ENCODE measurements at places on chromosomes 6 and 20. TPM values are rescaled to one million over a fixed set of nuclear protein-coding genes. Genes with fewer than 3 reads are reported as not detected.

Gene MTFR2
- total RNA-seq = 3.2 TPM

Gene SLC17A9
- 14.1 TPM for total RNA-seq

Gene CGA
- total RNA-seq = not detected

Gene FOXA2
- not detected for total RNA-seq

Gene WFDC10B
- not detected for total RNA-seq

Gene PRSS35
- total RNA-seq = 1.6 TPM

Gene MATN4
- total RNA-seq = not detected

Gene TP53TG5
- total RNA-seq = not detected

Gene CALHM6
- total RNA-seq = 0.31 TPM

Gene SLC17A4
- total RNA-seq = not detected

Gene ADGB
- total RNA-seq = not detected

Gene MAPK14
- 43.9 TPM for total RNA-seq

Gene GSTA1
- not detected for total RNA-seq

Gene GABRR1
- not detected for total RNA-seq

Gene GRIK2
- total RNA-seq = 0.19 TPM

Gene STX16
- total RNA-seq = 42.3 TPM

Gene NOTCH4
- total RNA-seq = 2.2 TPM

Gene LPIN3
- total RNA-seq = 3.4 TPM

Gene DDX43
- 0.68 TPM for total RNA-seq

Gene TGM3
- total RNA-seq = not detected

Gene PTGIS
- 321 TPM for total RNA-seq

Gene EEF1A2
- total RNA-seq = 0.06 TPM

Gene SENP6
- total RNA-seq = 56.8 TPM

Gene ABHD16B
- total RNA-seq = not detected

Gene LCA5
- total RNA-seq = 3.7 TPM

Gene PLG
- not detected for total RNA-seq

Gene SCUBE3
- 9.2 TPM for total RNA-seq

Gene CENPW
- total RNA-seq = 15.1 TPM
